ENCODE measurements at places on chromosomes 5 and 9. TPM values are rescaled to one million over a fixed set of nuclear protein-coding genes. Genes with fewer than 3 reads are reported as not detected.

UBQLN1 gene
- 128 TPM for total RNA-seq

JMY gene
- total RNA-seq, result 3.3 TPM

OR13C3 gene
- not detected for total RNA-seq

FBLL1 gene
- total RNA-seq, result 0.24 TPM

C5orf52 gene
- total RNA-seq, result not detected

PCDHGA6 gene
- 0.13 TPM for total RNA-seq

TPRN gene
- total RNA-seq, result 11.1 TPM

NPR3 gene
- total RNA-seq, result 20.9 TPM

NMUR2 gene
- not detected for total RNA-seq

GABRA1 gene
- not detected for total RNA-seq

SPINK7 gene
- not detected for total RNA-seq

KIAA0825 gene
- total RNA-seq, result 0.41 TPM

WHRN gene
- total RNA-seq, result 5.1 TPM

LIX1 gene
- total RNA-seq, result not detected

DND1 gene
- total RNA-seq, result 0.82 TPM

REEP2 gene
- total RNA-seq, result 5.9 TPM

IDNK gene
- 6.5 TPM for total RNA-seq

NXNL2 gene
- 0.54 TPM for total RNA-seq

PCDHA1 gene
- 0.21 TPM for total RNA-seq

LPCAT1 gene
- total RNA-seq, result 154 TPM

PLAC8L1 gene
- total RNA-seq, result not detected

UTP15 gene
- 25.0 TPM for total RNA-seq

NR4A3 gene
- total RNA-seq, result 2.0 TPM

TSSK1B gene
- not detected for total RNA-seq

TTF1 gene
- 15.1 TPM for total RNA-seq

LHFPL2 gene
- 60.0 TPM for total RNA-seq

SV2C gene
- not detected for total RNA-seq

Measured in A549 treated with CpdA at 1 μM for 4 hours (cell line).